ENCODE measurements at places on chromosomes 2 and 18.

DNA sequence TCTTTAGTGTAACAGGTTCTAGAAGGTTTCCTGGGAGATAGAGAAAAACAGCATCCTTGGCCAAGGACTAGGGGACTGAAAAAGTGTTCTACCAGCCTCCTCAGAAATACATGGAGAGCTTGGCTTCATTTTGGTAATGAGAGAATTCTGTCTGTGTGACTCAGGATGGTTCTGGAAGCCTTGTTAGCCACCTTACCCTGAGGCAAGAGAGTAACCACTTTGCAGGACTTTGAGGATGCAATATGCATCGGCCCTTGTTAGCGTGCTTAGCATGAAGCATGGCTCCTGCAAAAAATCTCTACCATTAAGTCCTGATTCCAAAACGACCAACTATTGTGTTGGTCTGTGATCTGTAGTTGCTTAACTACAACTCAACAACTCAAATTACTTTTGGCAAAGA lies 79.8 kb downstream of the C1QL2 start:
- no peak for DNase-seq

DNA sequence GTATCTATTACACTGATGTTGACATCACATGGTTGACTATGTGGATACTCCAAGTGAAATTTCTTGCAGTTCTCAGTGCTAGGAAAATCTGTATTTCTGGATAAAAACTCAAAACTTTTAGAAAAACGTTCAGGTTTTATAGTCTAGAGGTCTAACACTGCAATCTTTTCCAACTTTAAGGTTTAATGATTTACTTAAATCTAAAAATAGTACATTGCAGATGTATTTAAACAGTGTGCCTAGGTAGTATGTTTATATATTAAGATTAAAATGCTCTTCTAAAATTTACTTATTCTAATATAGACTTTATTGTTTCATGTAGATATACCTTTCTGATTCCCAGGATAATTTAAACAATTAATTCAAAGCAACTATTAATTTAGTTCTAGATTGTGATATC lies 98.3 kb downstream of the SH3YL1 start:
- DNase-seq, result no peak

DNA sequence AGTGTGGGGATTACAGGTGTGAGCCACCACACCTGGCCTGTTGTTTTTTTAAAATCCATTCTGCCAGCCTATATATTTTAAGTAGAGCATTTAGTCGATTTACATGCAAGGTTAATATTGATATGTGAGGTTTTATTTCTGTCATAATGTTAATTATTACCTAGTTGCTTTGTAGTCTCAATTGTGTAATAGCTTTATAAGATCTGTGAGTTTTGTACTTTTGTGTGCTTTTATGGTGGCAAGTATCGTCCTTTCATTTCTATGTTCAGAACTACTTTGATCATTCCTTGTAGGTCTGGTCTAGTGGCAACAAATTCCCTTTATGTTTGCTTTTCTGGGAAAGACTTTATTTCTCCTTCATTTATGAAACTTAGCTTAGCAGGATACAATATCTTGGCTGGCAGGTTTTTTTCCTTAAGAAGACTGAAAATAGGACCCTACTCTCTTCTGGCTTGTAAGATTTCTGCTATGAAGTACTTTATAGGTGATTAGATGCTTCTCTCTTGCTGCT lies 51.0 kb upstream of the FAM117B start:
- DNase-seq, result no peak

- DNase-seq, result no peak
Measured at GRCh38 chr2:162261032-162261945, 18.0 kb upstream of the FAP start.

DNA sequence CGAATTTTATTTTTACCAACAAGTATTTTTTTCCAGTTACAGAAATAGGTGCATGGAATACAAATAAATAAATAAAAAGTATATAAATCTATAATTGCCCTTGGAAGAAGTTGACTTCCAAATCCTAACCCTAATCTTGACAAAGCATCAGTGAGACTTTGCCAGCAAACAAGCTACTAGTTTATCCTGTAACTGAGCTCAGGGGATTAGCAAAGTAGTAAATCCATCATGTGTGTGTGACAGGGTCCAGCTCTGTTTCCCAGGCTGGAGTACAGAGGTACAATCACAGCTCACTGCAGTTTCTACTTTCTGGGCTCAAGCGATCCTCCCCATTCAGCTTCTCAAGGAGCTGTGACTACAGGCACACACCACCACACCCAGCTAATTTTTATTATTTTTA lies 948.0 kb upstream of the CNTNAP5 start:
- no peak for DNase-seq

- no peak for DNase-seq
Measured at GRCh38 chr2:50879457-50879856, 152.5 kb downstream of the NRXN1 start.

DNA sequence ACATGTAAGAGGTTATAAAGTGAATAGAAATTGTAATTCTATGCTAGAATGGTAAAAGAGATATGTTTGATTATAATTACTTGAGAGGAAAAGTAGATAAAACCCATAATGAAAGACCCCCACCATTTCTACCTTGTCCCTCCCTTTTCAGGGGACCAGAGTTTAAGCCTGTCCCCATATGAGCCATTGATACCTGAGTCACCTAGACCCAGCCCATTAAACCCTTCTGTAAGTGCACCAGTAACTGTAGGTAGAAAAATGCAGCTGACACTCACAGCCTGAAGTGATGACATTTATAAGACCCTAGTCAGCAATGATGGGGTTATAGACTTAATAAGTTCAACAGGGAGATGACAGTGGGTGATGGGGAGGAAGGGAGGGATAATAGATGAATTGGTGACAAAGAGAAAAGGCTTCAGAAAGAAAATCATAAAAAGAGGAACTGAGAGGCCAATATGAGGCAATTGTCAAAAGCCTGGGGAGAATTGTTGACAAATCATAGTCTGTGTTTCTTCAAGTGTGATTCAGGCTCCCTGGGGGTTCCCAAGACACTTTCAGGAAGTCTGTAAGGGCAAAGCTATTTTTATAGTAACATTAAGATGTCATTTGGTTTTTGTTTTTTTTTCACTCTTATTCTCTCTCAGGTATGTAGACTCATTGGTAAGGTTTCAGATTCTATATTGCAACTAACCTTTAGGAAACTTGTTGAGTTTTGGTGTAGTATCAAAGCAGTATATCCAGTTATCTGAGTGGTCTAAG lies 544.2 kb downstream of the SATB2 start:
- no peak for DNase-seq

DNA sequence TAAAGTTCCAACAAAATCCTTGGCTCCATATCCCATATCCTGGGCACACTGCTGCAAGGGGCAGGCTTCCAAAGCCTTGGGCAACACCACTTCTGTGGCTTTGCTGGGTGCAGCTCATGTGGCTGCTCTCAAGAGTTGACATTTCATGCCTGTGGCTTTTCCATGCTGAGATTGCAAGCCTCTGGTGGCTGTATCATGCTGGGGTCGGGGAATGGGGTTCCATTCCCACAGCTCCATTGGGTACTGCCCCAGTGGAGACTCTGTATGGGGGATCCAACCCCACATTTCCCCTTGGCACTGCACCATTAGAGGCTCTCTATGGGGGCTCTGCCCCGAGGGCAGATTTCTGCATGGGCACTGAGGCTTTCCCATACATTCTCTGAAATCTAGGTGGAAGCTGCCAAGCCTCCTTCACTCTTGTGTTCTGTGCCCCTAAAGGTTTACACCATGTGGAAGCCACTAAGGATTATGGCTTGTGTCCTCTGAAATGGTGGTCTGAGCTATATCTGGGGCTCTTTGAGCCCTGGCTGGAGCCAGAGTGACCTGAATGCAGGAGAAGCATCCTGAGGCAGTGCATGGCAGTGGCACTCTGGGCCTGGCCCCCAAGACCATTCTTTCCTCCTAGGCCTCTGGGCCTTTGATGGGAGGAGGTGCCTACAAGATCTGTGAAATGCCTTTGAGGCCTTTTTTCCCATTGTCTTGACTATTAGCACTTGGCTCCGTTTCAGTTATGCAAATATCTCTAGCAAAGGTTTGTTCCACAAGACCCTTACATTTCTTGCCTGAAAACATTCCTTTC lies 107.9 kb downstream of the PTGR3 start:
- no peak for DNase-seq

- DNase-seq, result no peak
Measured at GRCh38 chr18:71485611-71486010, 1058.5 kb downstream of the CBLN2 start.

GRCh38 chr18:77057006-77057395 lies 75.6 kb downstream of the MBP start:
- DNase-seq, result no peak

DNA sequence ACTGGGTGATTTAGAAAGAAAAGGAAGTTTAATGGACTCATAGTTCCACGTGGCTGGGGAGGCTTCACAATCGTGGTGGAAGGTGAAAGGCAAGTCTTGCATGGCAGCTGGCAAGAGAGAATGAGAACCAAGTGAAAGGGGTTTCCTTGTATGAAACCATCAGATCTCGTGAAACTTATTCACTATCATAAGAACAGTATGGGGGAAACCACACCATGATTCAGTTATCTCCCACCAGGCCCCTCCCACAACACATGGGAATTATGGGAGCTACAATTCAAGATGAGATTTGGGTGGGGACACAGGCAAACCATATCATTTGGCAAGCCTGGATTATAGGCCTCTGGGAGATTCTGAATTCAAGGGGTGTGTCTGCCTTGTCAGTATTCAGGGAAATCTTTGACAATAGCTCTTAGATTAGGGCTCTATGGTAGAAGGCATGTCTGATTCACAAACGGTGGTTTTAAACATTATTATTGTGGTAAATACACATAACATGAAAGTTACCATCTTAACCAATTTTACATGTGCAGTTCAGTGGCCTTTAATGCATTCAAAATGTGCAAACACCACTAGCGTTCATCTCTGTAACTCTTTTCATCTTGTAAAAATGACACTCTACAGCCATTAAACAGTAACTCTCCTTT lies 15.3 kb upstream of the PLB1 start:
- DNase-seq, result no peak

DNA sequence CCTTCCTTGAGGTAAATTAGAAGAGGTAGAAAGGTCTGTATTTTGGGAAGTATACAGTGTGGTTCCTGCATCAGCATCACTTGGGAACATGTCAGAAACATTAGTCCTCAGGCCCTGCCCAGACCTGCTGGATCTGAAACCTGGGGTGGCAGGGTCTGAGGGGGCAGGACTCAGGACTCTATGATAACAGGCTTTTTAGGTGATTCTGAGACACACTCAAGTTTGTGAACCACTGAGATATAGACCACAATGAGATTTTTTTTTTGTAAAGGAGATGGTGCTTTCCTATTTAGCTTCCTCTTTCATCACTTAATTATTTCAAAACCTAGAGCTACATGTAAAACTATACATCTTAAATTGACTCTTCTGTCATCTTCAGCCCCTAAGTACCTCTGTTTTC lies 262.7 kb upstream of the SPOPL start:
- DNase-seq, result no peak

DNA sequence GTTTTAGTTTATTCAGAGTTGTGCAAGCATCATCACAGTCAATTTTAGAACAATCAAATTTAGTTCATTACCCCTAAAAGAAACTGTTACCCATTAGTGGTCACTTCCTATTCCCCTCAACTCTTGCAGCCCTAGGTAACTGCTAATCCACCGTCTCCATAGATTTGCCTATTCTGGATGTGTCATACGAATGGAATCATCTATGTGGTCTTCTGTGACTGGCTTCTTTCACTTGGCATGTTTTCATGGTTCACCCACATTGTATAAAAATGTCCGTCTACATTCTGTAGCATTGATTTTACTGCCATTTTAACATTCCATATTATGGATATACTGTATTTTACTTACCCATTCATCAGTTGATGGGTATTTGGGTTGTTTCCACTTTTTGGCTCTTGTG lies 5.3 kb upstream of the CEP68 start:
- no peak for DNase-seq

GRCh38 chr2:127737892-127738291 lies 36.6 kb downstream of the SFT2D3 start:
- DNase-seq, result no peak

DNA sequence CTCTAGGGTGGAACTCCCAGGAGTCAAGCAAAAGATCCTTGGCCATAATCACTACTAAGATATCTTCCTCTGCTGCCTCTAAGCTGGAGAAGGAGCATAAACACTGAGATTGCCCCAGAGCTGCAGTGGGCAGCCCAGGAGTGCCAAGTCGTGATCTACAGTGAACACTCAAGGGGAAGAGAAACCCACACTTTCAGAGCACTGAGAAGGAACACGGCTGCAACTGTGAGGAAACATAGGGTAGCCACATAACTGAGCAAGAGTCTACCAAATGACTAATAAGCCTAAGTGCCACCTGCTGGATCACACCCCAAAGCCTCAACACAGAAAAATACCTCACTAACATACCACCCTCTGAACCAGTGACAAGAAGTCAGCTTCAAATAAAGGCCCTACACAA lies 79.6 kb upstream of the RAB12 start:
- no peak for DNase-seq

- DNase-seq, result no peak
Measured at GRCh38 chr2:232573042-232573441, 22.6 kb downstream of the EIF4E2 start.

- DNase-seq, result no peak
Measured at GRCh38 chr2:154696810-154697417, 1.6 kb upstream of the KCNJ3 start.

GRCh38 chr18:44130376-44130942 lies 550.2 kb upstream of the SETBP1 start:
- DNase-seq, result no peak

- no peak for DNase-seq
Measured at GRCh38 chr2:171411791-171412483, 21.9 kb downstream of the METTL8 start.

GRCh38 chr2:120445449-120446143 lies 99.7 kb downstream of the INHBB start:
- DNase-seq, result no peak

GRCh38 chr2:383888-384287 lies 96.0 kb upstream of the ALKAL2 start:
- no peak for DNase-seq

GRCh38 chr2:83234246-83234645 lies 1224.8 kb downstream of the SUCLG1 start:
- no peak for DNase-seq

DNA sequence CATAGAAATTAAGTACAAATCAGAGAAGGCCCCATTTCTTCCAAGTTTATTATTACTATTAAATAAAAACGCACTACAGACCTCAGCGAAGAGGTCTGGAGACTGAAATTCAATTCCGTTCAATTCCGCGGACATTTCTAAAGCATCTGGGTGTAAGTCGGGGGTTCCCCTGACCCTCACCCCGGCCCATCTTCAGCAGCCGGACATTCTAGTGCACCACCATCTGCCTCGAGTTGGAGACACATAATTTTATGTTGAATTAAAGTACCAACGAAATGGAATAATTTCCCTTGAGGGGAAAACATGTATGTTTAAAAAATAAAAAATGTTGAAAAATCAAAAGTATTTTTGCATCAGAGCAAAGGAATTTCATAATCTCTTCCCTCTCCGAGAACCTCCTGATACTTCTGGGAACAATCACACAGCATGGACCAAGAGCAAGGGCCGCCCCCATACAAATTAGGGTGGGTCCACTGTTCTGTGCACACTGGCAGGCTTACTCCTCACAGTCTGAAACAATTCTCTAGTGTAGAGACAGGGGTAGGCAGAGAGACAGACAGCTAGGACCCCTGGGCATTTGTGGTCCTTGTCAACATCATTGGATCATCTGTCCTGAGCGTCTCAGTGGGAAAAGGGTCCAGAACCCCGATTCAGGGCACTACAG lies 29.3 kb downstream of the MBP start:
- no peak for DNase-seq

- DNase-seq, result no peak
Measured at GRCh38 chr2:147006736-147007141, 838.1 kb upstream of the ACVR2A start.
